ENCODE measurements at places on chromosomes 2 and 18. TPM values are rescaled to one million over a fixed set of nuclear protein-coding genes. Genes with fewer than 3 reads are reported as not detected.
A peak's percentile ranks its signal among the peaks of the same experiment; 100 is the strongest.

DNA sequence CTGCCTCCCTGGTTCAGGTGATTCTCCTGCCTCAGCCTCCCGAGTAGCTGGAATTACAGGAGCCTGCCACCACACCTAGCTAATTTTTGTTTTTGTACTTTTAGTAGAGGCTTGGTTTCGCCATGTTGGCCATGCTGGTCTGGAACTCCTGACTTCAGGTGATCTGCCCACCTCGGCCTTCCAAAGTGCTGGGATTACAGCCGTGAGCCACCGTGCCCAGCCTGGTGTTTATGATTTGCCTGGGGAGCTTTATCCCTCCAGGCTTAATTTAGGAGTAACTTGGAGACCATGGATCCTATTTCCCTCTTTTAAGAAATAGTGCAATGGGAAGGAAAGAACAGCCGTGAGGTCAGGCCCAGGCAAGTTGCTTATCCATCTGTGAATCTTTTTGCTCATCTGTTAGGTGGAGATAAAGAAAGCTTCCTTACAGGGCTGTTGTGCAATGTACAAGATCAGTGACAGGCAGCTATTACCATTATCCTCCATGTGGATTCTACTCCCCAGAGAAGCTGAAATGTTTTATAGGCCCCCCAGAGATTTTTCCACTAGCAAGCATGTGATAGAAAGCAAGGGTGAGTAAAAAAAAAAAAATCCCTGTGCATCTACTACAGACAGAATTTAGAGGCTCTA, 104.9 kb upstream of the MGAT5 start:
- DNase-seq, result no peak

RHBDD1 gene
- total RNA-seq, result 8.6 TPM

DNA sequence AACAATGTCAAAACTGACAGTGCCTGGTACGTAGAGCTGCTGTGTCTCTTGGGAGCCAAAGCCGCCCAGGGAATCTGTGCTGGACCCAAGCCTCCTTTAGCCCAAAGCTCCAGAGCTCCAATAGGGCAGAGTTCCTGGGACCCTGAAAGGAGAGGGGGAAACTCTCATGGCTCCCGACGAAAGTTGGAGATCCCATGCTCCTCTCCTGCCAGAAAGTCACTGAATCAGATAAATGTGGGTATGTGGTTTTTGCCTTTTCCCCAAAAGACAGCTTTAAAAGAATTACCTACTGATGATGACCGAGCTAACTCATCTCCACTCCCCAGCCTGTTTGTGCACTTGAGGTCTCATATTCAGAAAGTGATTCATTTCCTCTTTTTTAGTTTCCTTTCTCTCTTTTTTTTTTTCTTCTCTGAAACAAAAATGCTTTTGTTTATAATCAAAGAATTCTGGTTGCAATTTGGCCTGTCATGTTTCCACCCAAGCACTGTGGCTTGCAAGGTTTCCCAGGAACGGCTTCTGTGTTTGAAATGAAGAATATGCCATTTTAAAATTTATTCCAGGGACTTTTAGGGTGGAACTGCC, 14.1 kb upstream of the PMAIP1 start:
- no peak for DNase-seq

DNA sequence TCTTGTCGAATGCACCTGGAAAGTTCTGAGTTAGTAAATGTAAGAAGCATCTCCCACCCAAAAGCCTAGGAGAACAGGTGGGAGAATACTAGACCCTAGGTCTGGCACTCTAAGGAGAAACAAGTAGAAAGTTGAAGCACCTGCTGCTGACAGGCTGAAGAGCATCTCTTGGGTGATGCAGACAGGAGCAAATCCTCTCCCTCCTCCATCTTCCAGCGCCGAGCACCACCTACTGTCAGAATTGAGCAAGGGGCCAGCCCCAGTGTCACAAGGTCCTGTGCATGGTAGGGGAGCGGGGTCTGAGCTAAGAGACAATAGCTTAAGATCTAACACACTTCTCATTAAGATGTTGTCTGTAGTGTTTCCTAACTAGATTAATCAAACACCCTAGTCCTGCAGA, 52.9 kb downstream of the HK2 start:
- DNase-seq, result no peak

DNA sequence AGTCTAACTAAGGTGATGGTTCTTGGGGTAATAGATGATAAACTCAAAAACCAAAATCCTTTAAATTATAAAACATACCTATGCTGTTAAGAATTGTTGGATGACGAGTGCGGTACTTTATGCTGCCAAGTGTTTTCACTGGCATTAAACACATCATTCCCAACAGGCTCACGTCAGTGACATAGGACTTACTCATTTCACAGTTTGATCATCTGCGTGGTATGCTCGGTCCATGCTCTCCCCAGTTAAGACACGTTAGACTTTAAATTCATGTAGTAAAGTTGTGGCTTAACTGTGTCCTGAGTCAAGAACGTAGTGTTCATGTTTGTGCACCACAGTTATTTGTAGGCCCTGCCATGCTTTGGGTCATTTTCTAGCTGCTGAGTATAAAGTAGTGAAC, 125.6 kb upstream of the MYT1L start:
- no peak for DNase-seq

DNA sequence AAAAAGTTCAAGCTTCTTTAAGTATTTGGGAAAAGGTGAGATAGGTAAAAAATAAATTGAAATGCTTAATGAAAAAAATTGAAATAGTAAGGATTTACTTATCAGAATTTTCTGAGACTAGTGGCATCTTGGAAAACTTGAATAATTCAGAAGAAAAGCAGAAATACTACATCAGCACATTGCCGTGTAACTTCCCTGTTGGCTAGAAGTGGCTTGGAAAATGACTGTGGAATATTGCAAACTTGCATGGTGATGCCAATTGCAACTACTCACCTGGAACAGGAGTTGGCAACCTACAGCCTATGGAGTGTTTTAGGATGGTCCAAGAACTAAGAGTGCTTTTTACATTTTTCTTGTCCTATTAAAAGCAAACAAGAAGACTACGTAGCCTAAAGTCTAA, 603.5 kb upstream of the VRK2 start:
- DNase-seq, result no peak

DNA sequence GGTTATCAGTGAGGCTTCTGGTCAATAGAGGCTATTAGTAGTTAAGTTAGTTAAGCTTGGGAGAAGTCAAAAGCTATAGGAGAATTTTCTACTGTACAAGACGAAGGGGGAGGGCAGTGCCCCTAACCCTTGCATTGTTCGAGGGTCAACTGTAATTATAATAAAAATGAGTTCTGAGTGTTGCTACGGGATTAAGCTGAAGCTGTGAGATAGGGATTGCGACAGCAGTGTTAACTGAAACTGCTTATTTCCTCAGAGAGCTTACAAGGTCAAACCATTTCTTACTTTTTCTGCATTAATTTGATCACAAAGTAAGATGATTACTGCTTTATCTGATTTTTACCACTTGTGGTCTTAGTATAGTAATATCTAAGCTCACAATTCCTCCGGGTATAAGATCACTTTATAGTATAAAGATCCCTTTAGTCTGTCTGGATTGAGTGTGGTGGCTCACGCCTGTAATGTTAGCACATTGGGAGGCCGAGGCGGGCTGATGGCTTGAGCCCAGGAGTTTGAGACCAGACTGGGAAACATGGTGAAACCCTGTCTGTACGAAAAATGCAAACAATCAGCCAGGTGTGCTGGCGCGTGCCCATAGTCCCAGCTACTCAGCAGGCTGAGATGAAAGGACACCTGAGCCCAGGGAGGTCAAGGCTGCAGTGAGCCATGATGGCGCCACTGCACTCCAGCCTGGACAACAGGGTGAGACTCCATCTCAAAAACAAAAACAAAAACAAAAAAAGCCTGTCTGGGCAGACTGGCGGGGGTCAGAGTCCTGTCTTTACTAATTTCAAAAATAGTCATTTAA, 119.5 kb upstream of the TLK1 start:
- DNase-seq, result no peak

DNA sequence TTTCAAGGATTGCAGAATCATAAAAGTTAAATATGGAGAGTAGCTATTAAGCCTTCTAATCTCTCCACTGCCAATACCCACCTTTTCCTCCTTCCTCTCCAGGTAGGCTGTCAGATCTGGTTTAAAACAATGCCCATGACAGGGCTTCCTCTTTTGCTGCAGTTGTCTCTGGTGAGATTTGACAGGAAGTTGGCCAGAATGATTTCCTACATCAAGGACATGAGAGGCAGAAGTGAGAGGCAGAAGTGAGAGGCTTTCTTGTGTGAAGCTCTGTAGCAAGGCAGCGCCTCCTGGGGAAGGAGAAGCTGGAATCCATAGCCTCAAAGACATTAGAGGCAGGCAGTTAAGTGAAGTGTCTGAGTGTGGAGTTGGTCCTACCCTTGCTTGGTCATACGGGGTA, 385.7 kb downstream of the HRH4 start:
- no peak for DNase-seq

GRCh38 chr18:44777457-44778192, 96.9 kb downstream of the SETBP1 start:
- no peak for DNase-seq

DNA sequence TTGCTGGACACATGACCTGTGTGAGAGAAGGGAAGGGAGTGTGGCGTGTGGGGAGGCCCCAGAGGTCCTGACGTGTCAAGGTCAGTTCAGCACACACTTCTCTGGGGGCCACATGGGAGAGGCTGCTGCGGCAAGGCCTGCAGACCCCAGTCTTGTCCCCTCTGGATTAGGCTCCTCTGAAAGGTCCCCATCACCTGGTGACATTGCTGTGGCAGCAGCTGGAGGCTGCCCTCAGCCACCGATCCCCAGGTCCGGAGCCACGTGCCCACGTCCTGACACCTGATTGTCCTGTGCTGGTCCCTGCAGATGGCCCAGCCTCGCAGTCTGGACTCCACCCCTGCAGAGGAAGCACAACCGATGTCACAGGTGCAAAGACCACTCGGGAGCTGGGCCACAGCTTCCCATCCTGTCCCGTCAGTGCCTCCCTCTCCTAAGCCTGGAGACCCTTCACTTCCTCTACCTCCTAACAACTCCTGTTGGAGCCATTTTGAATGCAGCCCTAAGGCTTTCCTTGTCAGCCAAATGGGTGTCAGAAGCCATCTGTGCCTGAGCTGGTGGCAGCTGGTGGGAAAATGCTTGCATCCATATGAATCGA, 12.7 kb downstream of the TMEM177 start:
- DNase-seq, result no peak

TUBA3E gene
- not detected for total RNA-seq

GRCh38 chr2:26347286-26347865, 787 bp upstream of the ADGRF3 start:
- DNase-seq, result no peak

PECR gene
- total RNA-seq, result 52.9 TPM

C2orf72 gene
- 12.8 TPM for total RNA-seq

SLC4A3 gene
- 0.75 TPM for total RNA-seq

CDKL4 gene
- total RNA-seq, result not detected

DNA sequence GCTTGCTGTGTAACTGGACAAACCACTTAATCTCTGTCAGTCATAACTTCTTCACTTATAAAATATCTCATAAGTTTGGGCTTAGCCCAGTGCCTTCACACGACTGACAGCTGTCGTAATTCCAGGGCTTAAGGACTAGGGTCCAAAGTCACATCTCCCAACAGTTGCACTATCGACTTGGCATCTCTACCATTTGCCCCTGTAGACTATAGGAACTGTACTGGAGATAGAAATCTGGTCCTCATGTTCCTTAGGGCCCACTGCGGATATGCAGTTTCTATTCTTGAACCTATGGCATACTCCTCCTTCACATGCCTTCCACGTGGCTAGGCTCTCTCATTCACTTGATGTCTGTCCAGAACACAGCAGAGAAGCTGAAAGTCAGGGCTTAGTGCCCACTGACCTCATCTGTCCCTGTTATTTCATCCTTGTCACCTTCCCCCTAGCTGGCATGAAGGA, 2.7 kb downstream of the ABHD1 start:
- no peak for DNase-seq

GRCh38 chr2:222442665-222443064, 18.3 kb downstream of the SGPP2 start:
- no peak for DNase-seq

GRCh38 chr2:162030363-162031190, 43.4 kb downstream of the DPP4 start:
- DNase-seq, result no peak

- peak; percentile 24 for DNase-seq
These were observed 36.7 kb downstream of the TMEM37 start for GRCh38 chr2:119468154-119468955.

GRCh38 chr2:59296279-59296678, 1055.2 kb upstream of the FANCL start:
- no peak for DNase-seq

Data from Caki2 (cell line).